Stimulated activated CD8-positive, alpha-beta memory T cell treated with anti-CD3 and anti-CD28 coated beads, Interleukin-7, amount 100 ng/mL, for 1 hour (primary cell): ENCODE measurements at places on chromosomes 11 and 22.

DNA sequence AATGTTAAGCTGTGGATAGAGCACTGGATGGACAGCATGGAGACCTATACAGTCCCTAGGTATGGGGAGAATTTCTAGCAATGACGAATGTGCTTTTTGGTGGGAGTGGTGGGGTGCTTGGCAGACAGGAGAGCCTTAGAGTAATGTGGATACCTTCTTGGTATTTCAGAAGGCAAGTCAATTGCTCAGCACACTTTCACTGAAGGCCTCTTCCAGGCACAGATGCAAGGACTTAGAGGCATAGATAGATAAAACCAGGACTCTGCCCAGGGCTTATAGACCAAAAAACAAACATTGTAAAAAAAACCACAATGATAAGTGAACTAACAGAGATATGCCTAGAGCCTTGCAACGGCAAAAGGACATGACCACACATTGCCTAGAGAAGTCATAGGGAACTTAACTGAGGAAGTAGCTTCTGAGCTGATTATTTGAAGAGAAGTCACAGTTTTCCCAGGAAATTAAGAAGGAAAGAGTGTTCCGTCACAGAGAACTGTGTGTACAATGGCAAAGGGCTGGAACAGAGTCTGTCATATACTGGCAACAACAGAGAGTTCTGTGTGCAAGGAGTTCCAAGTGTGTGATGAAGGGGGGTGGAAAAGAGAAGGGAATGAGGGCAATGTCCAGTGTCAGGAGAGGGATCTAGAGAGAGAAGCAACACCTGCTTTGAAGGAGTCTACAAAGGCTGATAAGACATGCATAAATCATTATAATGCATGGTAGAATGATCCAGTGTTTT, 65.9 kb upstream of the PICALM start:
- DNase-seq = no peak

DNA sequence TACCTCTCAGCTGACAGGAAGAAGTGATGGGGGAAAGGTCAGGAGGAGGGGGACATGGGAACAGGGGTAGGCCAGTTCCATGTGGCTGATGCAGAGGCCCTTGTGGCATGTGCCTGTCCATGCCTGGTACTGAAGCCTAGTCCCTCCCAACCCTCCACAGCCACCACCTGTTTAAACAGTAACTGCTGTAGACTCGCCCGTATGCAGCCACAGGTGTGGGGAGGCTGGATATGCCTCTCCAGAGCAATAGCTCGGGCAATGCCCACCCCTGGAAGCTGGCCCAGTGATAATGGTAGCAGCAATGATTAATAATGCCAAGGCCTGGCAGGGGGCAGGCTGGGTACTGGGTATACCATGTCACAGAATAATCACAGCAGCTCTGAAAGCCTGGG, 2.3 kb downstream of the SMTN start:
- no peak for DNase-seq

DNA sequence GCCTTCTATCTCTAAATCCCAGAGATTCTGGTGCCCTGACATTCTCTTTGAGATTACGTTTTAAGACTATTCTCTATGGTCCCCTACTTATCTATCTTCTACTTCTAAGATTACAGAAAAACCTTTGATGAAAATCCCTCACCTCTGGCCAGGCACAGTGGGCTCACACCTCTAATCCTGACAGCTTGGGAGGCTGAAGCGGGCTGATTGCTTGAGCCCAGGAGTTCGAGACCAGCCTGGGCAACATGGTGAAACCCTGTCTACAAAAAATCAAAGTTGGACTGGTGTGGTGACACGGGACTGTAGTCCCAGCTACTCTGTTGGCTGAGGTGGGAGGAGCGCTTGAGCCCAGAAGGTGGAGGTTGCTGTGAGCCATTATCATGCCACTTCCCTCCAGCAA, 14.4 kb downstream of the NUP98 start:
- DNase-seq = no peak

DNA sequence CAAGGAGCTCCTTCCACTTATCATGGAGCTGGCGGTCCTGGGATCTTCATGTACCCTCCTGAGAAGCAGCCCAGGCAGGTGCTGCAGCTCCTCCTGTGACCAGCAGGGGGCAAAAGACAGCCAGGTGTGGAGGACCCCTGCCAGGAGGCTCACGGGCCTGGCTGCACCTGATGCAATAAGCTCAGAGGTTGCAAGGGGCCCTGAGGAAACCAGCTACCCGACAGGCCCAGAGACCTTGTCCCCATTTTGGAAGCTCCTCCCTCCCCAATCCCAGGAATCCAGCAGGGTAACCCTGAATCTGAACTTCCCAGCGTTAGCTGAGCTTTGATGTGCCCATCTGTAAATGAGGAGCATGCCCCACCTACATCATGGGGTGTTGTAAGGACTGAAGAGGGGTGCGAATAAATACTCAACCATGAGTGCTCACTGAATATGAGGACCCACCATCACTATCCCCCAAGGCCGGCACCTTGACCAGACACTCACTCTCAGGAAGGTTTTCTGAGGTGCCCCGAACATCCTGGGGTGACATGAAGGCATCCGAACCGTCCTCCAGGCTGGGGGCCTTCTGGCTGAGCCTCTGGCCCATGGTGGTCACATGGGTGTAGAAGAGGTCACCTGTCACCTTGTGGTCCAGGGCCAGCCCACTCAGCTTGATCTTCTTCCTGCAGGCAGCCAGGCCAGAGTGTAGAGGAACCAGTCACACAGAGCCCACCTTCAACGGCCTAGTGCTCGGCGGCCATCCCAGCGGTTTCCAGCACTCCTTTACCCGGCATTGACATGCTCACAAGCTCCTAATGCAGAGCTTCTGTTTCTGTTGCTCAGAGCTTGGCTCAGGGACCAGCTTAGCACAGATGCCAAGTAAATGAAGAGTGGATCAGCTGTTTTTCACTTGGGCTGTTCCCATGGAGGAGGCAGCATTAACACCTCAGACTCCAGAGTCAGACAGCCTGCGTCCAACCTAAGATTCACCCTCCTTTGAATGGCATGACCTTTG, 21.7 kb downstream of the SLC43A1 start:
- peak; percentile 53 for DNase-seq

- DNase-seq = peak; percentile 45
Measured at GRCh38 chr11:34650528-34650927, 29.6 kb downstream of the EHF start.

DNA sequence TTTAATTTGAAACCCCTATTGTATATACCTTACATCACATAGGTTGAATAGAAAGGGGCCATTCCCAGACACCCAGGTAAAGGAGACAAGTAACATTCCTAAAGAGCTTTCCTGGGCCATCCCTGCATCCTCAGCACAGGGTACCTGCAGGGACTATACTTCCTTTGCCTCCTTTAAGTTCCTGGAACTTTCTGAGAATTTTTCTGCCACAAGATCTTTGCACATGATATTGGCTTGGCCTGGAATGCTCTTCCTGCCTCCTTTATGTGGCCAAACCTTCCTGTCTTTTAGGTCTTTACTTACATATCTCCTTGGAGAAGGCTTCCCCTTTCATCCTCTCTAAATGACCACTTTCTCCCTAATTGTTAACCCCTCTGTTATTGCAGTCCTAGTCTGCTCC, 7.9 kb upstream of the AMOTL1 start:
- no peak for DNase-seq

GRCh38 chr22:30871391-30872284, 96.9 kb downstream of the MORC2 start:
- no peak for DNase-seq

- no peak for DNase-seq
Measured at GRCh38 chr11:11979488-11980117, 28.8 kb downstream of the DKK3 start.

DNA sequence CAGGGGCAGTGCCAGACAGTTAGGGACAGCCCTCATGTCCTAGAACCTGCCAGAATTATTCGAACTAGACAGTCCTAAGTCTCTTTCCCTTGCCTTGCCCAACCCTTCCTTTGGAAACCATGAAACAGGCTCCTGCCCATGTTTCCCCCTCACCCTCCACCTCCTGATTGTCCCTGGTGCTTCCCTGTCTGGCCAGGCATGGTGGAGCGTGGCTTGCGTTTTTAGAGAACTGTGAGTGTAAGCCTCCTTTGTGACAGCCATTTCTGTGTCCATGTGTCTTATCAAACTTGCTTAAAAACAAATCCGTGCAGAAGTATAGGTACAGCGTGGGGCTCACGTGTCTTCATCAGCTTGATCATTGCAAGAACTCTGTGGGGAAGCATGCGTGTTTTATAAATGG, 54.9 kb downstream of the MPPED1 start:
- no peak for DNase-seq

GRCh38 chr11:97544431-97544830, 1154.6 kb downstream of the JRKL start:
- DNase-seq = no peak
